NCI-H187 treated with DMSO at 0.1 percent for 48 hours (cell line): ENCODE measurements at places on chromosomes 1 and 21.

DNA sequence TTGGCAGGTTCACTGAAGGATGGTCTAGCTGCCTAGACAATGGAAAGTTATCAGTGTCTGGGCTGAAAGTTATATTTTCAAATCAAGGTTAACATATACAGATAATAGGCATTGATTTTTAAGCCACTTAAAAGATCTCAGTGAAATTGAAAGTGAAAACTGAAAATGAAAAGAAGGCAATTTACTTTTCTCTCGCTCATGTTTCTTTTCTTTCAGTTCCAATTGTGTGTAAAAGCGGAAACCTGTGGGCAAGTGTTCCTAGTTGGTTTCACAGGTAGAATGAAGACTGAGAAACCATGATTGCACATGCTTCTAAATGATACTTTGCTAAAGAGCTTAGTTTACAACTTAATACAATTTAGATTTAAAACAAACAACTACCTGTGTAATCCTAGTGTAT is 383.7 kb downstream of the ZP4 start:
- no peak for DNase-seq

GRCh38 chr1:20035114-20035513 is 34.9 kb upstream of the PLA2G5 start:
- DNase-seq, result no peak

GRCh38 chr1:74388855-74389254 is 123.6 kb downstream of the LRRC53 start:
- no peak for DNase-seq

GRCh38 chr1:88503646-88504045 is 180.4 kb upstream of the PKN2 start:
- DNase-seq, result no peak

DNA sequence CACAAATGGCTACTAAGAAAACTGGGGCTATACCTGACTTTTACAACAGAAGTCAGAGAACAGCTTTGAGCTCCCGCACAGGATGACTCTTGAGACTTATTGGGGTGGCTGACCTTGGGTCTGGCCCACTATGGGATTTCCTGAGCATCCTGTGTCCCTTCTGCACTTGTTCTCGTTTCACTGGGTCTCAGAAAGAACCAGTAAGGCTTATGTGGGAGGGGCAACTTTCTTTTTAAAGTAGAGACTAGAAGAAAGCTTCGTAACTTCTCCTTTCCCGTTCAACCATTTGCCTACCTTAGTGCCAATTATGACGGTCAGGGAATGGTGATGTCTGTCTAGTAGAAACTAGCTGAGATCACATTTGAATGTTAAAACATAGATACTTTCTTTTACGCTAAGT is 59.5 kb upstream of the C1orf105 start:
- no peak for DNase-seq

GRCh38 chr1:47805921-47806361 is 191.2 kb downstream of the TRABD2B start:
- no peak for DNase-seq

DNA sequence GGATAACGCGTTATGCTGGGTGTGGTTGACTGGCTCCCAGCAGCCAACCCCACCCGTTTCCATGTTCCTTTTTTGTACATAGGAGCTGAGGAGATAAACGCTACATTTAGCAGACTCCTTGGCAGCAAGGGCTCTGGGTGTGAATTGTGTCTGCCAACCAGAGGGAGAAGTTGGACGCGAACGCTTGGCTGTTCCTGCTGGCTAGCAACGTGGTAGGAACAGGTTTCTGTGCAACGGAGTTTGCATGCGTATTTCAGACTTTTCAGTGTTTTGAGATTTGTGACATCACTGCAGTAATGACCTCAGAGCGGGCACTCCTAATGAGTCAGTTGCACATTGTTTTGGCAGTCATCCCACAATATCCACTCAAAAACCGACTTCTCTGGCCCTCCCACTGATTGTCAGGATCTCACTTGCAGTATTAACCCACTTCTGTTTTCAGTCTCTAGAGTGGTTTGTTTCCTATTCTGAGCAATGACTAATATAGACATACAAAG is 98.7 kb upstream of the RGS1 start:
- no peak for DNase-seq

- no peak for DNase-seq
Observed at GRCh38 chr21:18252256-18252655, 7.6 kb downstream of the CHODL start.

GRCh38 chr1:239719642-239720258 is 333.4 kb downstream of the CHRM3 start:
- no peak for DNase-seq

- no peak for DNase-seq
Observed at GRCh38 chr1:19618428-19618827, 25.7 kb upstream of the NBL1 start.

DNA sequence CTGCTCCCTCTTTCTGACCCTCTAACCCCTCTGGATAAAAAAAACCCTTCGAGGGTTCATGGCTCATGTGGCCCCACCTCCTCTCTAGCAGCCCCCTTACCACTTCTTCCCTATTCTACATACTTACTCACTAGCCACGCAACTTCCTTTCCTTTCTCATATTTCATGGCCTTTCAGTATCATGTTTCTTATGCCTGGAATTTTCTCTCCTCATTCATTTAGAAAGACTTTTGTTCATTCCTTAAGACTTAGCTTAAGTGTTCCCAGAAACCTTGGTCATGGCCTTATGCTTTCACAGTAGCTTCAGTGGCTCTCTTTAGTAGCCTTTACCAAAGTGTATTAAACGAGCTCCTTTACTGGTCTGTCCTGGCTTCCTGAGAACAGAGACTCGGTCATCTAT is 6.1 kb downstream of the ACP6 start:
- DNase-seq, result no peak

GRCh38 chr1:102942324-102942723 is 166.0 kb downstream of the COL11A1 start:
- DNase-seq, result no peak

DNA sequence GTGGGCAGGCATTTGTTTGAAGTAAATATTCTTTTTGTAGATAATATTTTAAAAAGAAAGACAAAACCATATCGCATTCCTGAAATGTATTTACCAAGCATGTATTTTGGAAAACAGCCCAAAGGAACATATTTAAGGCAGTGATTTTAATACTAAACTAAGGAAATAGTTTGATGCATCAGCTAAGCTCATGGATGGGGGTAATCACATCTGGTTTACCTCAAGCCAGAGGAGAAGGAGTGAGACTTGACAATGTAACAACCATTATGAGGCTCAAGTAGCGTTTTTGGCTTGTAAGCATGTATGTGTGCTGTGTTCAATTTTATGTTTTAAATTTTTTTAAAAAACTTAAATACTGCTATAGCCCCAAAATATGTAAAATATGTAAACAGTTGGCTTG is 390.5 kb downstream of the DISC1 start:
- no peak for DNase-seq

- DNase-seq, result no peak
Observed at GRCh38 chr1:55959136-55959548, 620.2 kb downstream of the PLPP3 start.

DNA sequence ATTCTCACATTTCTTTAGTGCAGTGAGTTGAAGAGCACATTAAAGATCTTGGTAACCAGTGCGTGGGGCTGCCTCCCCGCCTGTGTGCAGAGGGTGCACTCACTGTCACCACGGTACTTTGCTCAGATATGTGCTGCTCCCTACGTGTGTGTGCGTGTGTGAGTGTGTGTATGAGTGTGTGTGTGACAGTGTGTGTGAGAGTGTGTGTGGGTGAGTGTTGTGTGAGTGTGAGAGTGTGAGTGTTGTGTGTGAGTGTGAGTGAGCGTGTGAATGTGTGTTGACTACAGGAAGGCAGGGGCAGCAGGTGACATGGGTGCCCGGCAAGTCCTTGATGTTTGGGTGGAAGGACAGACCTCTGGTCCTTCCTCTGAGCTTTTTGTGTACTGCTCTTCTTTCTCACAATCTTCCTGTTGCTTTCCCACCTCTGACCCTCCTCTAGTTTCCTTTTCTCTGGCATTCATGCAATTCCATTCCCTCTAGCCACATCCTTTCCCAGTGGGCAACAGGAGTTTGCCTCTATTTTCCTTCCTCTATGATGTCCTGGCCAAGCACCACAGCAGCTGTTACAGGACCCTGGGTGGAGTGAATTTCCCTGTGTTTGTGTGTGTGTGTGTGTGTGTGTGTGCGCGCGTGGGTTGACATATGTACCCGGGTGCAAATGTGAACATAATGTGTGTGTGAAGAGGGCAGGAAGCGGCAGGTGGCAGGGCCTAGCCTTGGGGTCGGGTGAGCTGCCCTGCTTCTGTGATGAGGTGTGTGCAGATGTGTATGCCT is 19.8 kb downstream of the LHX4 start:
- DNase-seq, result no peak

- no peak for DNase-seq
Observed at GRCh38 chr1:21961799-21962198, 15.0 kb upstream of the CELA3B start.

- DNase-seq, result no peak
Observed at GRCh38 chr1:221711656-221712055, 30.2 kb downstream of the DUSP10 start.

- no peak for DNase-seq
Observed at GRCh38 chr1:96842215-96842614, 120.6 kb downstream of the PTBP2 start.
